ENCODE measurements at places on chromosomes 7 and 10.

- DNase-seq: no peak
These were observed 289.2 kb upstream of the NRP1 start for GRCh38 chr10:33623669-33624068.

GRCh38 chr10:30529373-30529998 lies 95.5 kb downstream of the MAP3K8 start:
- peak; percentile 74 for DNase-seq

DNA sequence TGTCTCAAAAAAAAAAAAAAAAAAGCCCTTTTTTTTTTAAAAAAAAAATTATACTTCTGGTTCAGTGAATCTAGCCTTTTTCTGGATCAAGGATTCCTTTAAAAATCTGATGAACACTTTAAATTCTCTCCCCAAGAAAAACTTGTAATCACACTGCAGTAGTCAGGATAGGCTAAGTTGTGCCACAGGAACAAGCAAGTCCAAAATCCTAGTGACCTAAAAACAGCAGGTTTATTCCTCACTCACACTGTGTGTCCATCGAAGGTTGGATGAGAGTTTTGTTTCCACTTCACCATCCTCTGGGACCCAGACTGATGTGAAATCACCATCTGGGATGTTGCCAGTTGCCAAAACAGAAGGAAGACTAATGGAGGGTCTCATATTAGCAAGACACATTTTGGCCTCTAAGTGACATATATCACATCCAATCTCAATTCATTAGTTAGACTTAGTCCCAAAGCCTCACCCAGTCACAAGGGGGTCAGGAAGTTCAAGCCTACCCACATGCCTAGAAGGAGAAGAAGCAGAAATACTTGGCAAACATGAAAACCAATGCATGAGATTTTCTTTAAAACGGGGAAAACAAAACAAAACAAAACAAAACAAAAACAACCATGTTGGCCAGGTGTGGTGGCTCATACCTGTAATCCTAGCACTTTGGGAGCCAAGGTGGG lies 32.7 kb downstream of the CYP17A1 start:
- no peak for DNase-seq

GRCh38 chr7:1729773-1730172 lies 59.7 kb downstream of the ELFN1 start:
- DNase-seq: no peak

GRCh38 chr7:155800741-155801267 lies 11.5 kb downstream of the SHH start:
- DNase-seq: no peak

DNA sequence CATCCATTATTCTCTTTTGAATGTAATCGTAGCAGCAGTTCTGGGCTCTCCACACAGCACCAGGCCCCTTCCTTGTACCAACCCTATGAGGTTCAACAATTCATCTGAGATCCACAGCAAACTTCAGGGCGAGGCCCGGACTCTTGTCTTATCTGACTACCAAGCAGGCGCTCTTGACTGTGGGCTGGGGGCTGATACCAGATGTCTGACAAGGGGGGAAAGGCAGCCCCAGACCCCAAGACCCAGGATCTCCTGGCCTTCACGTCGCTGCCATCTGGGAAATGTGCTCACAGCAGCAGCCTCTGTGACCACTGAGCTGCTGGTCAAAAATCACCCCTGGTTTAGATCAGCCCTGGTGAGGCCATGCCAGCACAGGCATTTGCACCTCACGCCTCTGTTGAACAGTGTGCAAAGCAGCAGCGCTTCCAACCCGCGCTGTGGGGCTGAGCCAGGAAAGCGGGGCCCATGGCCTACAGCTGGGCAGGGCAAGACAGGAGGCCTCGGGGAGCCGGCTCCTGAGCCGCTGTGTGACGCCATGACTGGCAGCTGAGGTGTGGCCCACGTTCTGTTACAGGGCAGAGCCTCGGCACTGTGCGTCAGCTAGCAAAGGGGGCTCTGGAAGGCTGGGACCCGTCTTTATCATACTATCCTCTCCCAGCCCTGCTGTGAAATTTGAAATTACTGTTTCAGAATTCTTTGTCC lies 143.9 kb downstream of the PAXIP1 start:
- no peak for DNase-seq

GRCh38 chr7:140019172-140019571 lies 43.6 kb downstream of the PARP12 start:
- no peak for DNase-seq

DNA sequence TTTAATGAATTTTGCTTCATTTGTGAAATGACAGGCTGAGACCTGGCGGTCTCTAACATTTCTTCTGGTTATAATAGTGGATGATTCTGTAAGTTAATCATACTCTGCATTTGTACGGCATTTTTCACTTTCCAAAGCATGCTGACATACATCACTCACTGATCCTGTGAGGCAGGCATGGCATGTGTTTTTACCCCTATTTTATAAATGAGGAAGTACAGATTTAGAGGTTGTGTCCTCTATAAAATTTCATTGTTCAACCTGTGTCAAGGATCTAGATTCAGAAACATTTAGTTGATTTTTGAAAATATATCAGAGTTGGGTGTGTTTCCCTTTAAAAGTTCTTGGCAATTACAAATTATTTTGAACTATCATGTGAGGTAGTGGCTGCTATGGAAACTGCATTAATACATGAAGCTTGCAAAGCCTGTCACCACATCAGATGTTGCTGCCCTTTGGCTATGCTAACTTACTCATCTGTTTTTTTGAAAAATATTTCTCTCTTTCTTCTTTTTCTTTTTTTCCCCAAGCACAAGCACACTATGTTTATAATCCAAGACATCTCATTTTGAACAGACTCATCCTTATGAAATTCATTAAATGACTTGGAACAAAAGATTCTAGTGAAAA lies 172.7 kb downstream of the GNAI1 start:
- no peak for DNase-seq

DNA sequence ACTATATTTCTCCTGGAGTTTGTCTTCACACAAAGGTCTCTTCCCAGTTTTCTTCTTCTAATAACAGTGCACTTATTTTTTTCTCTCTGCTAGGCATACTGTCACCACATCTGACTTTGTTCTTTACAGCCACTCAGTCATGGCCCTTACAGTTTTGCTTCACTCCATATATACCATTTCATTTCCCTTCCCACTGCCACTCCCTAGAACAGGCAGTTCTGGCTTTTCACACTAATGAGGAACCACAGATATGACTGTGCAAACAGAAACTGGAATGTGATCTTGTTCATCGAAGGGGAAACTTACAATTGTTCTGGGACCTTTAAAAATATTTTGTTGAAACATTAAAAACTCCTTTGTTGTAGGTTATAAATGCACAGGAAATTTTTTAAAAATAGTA lies 67.3 kb downstream of the EPDR1 start:
- no peak for DNase-seq

DNA sequence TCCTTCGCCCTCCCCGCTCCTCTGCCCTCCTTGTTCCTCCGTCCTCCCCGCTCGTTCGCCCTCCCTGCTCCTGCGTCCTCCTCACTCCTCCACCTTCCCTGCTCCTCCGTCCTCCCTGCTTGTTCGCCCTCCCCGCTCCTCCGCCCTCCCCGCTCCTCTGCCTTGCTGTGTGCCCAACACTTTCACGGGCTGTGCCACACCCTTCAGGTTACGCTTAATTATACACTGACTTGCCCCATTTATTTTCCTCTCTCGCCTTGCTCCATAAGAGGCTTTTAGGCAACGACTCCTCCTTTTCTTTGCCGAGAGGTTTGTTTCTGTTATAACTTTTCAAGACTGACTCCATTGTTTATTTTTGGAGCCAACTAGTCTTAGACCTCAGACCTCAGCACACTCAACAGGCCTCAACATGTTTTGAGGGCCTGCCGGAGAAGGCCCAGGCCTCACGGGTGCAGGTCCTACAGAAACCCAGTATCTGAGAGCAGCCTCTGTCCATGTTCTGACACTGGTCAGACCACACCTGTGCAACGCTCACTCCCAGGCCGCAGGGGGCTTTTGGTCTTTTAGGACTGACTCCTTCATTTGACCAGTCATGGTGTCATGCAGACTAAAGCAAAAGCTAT lies 18.2 kb upstream of the PRKAG2 start:
- DNase-seq: no peak

GRCh38 chr7:16915405-16915804 lies 33.6 kb upstream of the AGR3 start:
- no peak for DNase-seq

DNA sequence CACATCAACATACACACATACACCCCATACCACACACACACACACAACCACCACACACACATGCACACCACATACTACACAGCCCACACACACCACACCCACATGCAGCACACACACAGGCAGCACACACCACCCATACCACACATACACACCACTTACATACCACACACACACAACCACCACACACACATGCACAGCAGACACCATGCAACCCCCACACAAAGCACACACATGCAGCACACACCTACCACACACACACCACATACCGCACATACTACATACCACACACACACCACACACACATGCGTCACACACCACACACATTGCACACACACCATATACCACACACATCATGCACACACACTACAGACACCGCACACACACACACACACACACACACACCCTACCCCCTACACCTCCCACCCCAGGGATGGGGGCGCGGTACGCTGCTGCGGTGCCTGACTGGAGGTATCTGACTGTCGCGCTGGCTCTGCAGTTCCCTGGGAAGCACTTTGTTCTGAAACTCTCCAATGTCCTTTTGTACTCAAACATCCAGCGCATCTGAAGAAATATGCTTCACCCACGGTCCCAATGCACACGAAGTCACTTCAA lies 5.4 kb upstream of the TRPV6 start:
- no peak for DNase-seq

DNA sequence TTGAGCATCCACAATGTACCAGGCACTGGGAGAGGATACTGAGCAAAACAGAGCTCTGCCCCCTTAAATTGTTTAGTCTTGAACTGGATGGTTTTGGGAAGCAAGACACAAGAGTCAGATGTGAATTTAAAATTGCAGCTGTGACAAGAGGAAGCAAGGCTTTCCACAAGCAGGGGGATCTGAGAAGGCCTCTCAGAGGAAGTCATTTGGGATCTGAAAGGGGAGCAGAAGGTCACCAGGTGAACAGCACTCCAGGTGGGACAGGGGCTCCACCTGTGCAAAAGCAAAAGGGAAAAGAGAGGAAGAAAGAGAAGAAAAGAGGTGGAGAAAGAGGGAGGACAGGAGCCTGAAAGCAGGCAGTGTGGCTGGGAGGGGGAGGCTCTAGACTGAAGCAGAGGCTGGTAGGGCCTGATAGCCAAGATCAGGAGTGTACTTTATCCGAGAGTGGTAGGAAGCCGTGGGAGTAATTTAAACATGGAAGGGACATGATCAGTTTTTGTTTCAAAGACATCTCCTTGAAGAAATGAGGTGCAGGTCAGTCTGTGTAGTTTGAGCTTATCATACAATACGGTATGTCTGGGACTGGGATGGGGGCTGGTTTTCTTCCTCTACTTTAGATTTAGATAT lies 76.1 kb upstream of the DUSP5 start:
- no peak for DNase-seq

DNA sequence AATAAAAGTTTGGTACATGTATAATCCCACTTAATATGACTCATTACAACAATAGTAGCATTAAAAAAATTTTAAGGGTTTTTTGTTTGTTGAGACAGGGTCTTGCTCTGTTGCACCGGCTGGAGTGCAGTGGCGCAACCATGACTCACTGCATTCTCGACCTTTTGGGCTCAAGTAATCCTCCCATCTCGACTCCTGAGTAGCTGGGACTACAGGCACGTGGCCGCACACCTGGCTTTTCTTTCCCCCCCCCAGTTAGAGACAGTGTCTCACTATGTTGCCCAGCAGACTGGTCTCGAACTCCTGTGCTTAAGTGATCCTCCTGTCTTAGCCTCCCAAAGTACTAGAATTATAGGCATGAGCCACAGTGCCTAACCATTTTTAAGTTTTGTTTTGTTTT lies 40.7 kb downstream of the KMT2C start:
- DNase-seq: no peak

DNA sequence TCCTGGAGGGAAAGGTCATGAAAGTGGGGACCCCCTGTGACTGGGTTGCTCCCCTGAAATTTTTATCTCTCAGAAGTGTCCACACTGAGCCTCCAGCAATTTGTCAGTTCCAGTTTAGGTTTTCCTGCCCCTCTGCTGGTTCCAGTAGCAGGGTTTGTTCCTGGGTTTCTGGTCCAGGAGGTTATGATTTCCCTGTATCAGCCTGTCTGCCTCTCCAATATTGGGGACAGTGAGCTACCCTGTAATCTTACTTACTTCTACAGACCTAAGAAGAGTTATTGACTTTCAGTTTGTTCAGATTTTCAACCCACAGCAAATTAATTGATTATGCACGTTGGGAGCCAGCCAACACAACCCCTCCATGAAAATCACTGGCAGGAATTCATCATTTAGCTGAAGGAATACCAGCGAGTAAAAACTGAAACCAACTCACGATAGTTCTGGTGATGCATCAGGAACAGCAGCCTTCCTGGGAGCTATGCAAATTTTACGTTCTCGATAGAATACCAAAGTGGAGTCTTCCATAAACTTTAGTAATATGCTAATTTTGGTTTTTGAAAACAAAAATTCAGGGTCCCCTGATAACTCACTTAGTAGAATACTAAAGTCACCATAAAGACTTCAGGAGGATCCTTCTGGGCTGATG lies 31.3 kb upstream of the IL15RA start:
- DNase-seq: no peak

- DNase-seq: no peak
These were observed 117.1 kb upstream of the HPS1 start for GRCh38 chr10:98563811-98564210.

GRCh38 chr7:102270178-102270887 lies 16.3 kb upstream of the SH2B2 start:
- no peak for DNase-seq

DNA sequence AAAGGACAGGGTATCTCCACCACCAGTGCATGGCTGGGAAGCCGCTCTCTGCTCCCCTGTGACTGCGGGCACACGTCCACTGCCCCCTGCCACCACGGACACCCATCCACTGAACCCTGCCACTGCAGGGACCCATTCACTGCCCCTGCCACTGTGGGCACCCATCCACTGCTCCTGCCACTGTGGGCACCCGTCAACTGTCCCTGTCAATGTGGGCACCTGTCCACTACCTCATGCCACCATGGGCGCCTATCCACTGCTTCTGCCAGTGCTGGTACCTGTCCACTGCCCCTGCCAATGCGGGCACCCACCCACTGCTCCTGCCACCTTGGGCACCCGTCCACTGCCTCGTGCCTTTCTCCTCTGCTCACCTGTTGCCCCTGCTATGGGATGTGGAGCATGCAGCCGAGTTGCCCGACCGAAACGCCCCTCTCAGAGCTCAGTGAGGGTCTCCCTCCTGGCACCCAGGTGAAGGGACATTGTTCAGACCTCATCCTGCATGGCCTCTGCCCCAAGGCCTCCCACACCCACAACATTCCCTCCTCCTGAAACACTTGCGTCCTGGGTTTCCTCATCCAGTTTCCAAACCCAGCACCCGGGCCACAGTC lies 207.4 kb downstream of the ADARB2 start:
- DNase-seq: no peak

- DNase-seq: no peak
These were observed 641.6 kb downstream of the AUTS2 start for GRCh38 chr7:70239918-70240317.

DNA sequence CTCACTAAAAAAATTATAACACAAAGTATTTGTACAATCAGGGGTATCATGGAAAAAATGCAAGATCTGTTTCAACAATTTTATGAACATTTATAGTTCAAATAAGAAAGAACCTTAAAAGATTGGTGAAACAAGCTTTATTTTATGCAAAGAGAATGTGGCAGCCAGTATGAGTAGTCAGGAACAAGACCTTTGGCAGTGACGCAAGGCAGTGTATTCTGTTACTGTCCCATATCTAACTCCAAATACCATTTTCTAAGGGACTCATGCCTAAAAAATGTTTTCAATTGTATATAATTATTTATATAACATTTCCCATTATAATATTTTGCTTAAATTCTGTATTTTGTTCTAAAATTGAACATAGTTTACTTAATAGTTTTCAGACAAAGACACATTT lies 19.1 kb upstream of the FAM53B start:
- DNase-seq: no peak
